ENCODE measurements at places on chromosomes 2 and 18.
A peak's percentile ranks its signal among the peaks of the same experiment; 100 is the strongest.

DNA sequence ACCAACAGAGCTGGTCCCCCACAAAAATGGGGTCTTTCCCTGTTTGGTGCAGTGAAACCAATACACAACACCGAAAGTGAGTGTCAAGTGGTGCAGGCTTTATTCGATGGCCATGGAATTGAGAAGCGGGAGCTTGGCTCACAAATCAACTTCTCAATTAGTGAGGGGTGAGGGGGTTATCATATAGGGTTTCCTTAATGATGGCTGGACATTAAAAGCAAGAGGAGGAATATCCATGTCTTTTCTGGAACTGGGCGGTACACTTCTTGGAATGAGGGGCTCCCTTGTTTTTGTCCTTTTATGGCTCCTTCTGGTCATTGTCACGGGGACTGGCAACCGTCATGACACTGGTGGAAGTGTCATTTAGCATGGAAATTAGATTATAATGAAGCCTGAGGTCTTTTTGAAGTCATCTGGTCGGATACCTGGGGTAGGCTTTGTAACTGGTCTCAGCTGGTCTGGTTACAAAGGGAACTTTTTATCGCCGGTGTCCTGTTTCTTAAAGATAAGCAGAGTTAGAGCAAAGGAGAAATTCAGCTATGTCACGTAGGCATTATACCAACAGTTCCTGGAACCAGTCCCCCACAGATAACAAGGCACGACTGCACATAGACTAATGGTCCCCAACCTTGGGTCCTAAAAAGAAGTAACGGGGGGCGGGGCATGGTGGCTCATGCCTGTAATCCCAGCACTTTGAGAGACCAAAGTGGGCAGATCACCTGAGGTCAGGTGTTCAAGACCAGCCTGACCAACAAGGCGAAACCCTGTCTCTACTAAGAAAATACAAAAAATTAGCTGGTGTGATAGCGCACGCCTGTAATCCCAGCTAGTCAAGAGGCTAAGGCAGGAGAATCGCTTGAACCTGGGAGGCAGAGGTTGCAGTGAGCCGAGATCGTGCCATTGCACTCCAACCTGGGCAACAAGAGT lies 93.5 kb upstream of the NDUFV2 start:
- no peak for DNase-seq

DNA sequence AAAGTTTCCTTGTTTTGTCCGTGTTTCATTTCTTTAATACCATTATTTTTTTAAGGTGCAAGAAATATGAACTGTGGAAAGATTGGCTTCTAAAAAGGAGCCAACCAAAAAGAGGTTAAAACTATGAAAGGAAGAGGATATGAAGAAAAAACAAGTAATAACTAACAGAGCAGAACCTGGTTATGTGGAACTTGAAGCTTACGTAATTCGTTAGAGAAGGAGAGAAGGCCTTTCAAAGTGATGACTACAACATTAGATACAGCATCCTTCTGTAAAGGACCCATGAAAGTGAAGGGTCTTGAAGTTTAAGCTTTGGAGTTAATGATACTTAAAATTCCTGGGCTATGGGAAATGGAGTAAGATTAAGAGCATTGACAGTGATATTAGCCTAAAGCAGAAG lies 84.5 kb downstream of the ANKRD12 start:
- DNase-seq: no peak

DNA sequence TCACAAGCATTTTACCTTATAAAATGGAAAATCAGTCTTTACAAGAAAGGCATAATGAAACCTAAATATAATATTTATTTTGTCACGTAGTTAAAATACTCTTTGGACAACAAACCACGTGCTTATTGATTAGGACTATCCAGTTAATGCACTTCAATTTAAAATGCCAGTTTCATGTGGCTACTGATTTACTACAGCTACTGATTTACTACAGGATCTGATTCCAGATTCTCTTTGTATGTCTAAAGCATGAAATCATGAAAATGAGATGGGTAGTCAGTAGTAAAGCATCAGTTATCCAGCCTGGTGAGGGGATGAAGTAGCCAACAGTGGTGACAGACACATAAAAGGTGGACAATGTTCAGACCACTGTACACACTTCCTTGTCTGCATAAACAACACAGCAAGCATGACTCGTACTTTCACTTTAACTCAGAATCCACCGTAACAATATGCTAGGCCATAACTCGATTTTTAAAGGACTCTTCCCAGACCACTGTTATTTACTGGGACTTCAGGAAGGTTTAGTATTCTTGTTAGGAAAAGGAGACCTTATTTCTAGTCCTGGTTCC lies 24.9 kb downstream of the ACAA2 start:
- no peak for DNase-seq

GRCh38 chr2:208266936-208267335 lies 881 bp downstream of the PIKFYVE start:
- DNase-seq: no peak

DNA sequence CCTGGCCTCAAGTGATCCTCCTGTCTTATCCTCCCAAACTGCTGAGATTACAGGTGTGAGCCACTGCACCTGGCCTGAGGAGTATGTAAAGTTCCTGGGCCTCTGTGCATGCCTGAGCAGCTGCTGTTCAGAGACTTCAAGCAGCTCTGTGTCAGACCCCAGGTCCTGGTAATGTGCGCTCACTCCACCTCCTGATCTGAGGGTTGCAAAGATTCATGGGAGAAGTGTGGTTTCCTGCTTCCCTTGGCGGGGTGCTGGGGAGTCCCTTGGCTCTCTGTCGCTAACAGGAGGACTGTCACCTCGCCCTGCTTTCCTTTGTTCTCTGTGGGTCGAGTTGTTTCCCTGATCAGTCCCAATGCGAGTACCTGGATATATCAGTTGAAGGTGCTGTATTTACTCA lies 8.6 kb upstream of the IL36A start:
- no peak for DNase-seq

DNA sequence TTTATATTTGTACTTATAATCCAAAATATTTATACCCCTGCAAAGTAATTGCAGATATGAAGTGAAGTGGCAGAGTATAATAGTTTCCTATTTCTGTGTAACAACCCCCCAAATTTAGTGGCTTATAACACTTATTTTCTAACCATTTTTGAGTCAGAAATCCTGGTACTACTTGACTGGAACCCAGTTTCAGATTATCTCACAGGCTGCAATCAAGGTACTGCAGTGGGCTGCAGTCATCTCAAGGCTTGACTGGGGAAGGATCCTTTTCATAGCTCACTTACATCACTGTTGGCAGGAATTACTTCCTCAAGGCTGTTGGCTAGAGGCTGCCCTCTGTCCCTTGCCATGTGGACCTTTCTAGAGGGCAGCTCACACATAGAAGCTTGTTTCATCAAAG lies 558.2 kb upstream of the PKDCC start:
- DNase-seq: no peak

- no peak for DNase-seq
Measured at GRCh38 chr18:3458378-3458777, 8.4 kb downstream of the TGIF1 start.

- DNase-seq: no peak
Measured at GRCh38 chr2:88754585-88755320, 63.3 kb downstream of the RPIA start.

DNA sequence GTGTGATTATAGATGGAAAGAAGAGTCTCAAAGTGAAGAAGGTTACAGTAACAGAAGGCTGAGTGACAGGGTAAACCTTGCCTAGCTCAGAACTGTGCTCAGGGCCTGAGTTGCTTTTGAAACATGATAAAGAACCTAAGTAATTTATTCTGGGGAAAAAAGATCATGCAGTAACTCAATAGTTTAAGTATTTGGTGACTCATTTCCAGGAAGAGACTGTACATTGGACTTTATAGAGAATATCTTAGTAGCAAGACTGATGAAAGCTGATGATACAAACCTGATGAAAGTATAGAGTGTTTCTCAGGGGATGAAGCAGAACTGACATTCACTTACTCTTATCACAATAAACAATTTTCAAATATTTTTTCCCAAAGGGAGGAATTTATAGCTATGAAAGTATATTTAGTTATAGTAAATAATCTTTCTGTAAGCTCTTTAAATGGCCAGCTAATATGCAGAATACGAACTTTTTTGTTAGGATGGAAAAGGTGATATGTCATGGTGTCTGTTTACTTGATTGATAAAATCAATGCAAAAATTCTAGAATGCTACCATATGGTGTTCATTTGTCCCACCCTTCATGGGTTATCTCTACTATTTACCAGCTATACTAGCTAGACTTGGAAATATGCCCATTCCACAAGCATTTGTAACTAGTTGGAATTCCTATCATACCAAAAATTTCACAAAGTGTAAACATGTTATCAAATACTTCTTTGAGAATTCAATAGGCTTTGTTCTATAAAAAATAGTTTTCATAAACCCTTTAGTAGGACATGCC lies 1265.5 kb upstream of the ACVR2A start:
- no peak for DNase-seq

- peak; percentile 49 for DNase-seq
Measured at GRCh38 chr2:173048897-173049661, 26.6 kb upstream of the MAP3K20 start.

DNA sequence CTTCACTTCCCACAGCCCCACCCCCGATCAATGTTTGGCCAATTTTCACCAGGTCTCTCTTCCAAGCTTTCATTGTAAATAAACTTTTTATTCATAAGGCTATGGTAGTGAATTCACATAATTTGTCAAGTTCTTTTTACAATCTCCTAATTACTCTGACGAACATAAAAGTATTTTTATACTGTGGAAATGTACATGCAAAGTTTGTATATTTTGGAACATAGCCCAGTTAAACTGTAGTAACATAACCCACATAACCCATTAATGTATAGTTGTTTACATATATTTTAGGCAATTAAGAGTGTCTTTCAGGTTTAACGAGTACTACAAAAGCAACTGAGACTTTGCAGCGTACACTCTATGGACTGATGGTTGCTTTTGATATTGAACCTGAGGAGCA lies 228.3 kb upstream of the ERBB4 start:
- DNase-seq: no peak

- peak; percentile 39 for DNase-seq
Measured at GRCh38 chr18:47215554-47216138, 35.8 kb downstream of the SKOR2 start.

DNA sequence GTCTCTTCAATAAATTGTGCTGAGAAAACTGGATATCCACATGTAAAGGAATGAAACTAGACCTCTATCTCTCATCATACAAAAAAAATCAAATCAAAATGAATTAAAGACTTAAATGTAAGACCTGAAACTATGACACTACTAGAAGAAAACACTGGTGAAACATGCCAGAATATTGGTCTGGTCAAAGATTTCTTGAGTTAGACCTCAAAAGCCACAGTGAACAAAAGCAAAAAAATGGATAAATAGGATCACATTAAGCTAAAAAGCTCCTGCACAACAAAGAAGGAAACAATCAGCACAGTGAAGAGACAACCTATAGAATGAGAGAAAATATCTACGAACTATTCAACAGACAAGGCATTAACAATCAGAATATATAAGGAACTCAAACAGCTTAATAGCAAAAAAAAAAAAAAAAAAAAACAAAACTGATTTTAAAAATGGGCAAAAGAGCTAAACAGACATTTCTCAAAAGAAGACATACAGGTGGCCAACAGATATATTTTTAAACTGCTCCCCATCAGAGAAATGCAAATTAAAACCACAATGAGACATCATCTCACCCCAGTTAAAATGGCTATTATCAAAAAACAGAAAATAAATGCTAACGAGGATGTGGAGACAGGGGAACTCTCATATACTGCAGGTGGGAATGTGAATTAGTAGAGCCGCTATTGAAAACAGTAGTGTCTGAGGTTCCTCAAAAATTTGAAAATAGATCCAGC lies 66.3 kb downstream of the NCKAP1 start:
- no peak for DNase-seq

GRCh38 chr2:232444409-232445148 lies 11.4 kb upstream of the ALPI start:
- DNase-seq: no peak

DNA sequence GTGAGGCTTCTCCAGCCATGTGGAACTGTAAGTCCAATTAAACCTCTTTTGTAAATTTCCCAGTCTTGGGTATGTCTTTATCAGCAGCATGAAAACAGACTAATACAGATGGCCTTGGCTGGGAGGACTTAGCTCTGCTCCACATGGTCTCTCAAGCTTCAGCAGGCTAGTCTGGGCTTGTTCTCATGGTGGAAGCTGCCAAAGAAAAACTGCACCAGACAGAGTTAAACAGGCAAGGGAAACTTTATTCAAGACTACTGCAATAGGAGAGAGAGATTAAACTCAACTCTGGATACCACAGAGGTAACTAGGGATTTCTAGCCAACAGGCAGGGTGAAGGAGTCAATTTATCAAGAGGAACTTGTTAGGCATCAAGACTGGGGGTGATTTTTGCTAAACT lies 142.1 kb downstream of the CABLES1 start:
- no peak for DNase-seq

- DNase-seq: no peak
Measured at GRCh38 chr2:57407772-57408201, 638.8 kb upstream of the VRK2 start.

- no peak for DNase-seq
Measured at GRCh38 chr2:239056611-239057010, 208.7 kb downstream of the TWIST2 start.

DNA sequence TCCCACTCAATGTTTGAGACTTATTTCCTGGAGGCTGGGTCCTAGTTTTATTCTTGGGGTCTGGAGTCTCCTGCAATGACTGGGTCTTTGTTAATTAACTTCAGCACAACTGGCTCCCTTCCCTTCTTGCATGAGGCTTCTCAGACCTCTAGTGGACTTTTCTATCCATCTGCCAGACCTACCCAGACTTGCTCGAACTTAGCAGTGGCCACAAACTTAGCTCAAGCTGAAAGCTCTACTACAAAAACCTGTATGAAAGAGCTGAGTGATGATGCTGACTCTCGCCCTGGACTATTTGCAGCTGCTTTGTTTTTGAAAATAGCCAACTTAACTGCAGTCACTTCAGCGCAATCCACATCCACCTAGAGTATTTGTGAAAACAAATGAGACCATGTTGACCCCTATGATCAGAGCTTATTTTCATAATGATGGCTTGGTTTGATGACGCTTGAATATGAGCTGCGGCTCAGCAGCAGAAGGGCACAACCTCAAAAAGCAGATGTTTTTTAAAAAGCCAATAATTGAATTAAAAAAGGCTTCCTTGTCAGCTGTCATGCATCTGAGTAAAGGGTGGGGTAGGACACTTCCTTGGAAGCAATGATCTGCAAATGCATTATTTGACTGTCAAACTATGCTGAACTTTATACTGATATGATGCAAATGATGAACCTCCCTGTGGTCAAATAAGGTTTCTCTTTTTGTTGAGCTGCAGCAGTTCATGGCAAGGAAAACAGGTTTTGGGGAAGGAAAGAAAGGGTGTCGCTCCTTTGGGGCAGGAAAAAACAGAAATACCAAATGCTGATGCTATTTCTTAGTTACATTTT lies 10.6 kb upstream of the ANXA4 start:
- no peak for DNase-seq

Data from femur (tissue), 1 donor.